Stimulated activated CD8-positive, alpha-beta memory T cell treated with anti-CD3 and anti-CD28 coated beads, Interleukin-4, amount 100 ng/mL, for 1 hour (primary cell): ENCODE measurements at places on chromosomes 12 and 14.

GRCh38 chr14:76350671-76351070 is 25.3 kb upstream of the ESRRB start:
- no peak for DNase-seq

DNA sequence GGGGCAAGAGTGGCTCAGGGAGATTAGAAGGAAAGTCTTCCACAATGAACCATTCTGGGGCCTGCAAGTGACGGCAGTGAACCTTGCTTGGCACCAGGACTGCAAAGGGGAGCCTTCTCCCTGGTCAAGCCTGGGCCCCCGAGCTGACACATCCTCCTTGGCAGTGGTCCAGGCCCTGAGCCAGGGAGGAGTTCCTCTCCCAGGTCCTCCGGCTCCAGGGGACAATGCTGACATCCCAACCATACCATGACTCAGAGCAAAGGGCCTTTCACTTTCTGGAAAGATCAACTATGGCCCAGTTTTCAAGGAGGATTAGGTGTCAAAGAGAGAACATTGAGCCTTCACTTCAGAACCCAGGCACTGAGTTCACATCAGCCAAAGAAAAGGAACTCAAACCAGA is 756.5 kb upstream of the TBX3 start:
- DNase-seq: no peak

DNA sequence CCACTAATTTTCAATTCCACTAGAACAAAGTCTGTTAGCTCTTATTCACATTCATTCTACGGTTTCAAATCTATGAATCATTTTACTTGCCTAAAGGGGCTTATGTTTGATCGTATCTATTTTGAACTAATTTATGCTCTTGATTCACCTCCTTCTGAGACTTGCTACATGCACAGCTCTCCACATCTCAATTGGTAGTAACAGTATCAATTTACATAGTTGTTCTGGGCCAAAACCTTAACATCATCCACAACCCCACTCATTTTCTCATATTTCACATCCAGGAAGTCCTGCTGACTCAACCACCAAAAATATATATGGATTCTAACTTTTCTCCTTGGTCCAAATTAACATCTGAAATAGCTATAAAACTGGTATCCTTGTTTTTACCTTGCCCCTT is 208.6 kb downstream of the RASSF9 start:
- DNase-seq: no peak

- DNase-seq: no peak
Measured at GRCh38 chr12:49892732-49893317, 10.9 kb downstream of the FAIM2 start.

GRCh38 chr14:88856786-88857366 is 32.4 kb downstream of the TTC8 start:
- no peak for DNase-seq

GRCh38 chr12:88273875-88274274 is 131.8 kb downstream of the TMTC3 start:
- DNase-seq: no peak

DNA sequence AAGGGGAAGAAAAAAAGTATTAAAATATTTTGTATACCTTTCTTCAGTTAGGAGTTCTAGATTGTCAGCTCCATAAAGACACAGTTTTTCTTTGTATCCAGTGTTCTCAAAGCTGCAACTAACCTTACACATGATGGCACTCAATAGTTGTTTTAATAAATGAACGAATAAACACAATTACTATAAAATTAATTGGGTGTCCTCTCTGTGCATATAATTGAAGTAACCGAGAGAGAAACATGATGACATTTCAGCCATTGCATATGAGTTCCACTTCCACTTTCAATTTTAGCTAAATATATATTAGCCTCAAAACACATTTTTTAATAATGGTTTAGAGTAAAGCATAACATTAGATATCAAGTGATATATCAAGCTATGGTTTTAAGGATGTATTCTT is 671.2 kb downstream of the LRFN5 start:
- no peak for DNase-seq

- DNase-seq: no peak
Measured at GRCh38 chr12:32988982-32989381, 92.4 kb upstream of the PKP2 start.

DNA sequence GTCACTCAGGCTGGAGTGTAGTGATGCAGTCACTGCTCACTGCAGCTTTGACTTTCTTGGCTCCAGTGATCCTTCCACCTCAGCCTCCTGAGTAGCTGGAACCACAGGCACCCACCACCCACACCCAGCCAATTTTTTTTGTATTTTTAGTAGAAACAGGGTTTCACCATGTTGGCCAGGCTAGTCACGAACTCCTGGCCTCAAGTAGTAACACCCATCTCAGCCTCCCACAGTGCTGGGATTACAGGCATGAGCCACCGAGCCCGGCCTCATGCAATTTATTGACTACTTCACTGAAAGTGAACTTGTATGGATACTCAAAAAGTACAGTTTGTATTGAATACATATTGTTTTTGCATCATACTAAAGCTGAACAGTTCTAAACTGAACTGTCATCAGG is 9.1 kb downstream of the PSEN1 start:
- DNase-seq: no peak
